ENCODE measurements at places on chromosomes 6 and 20. TPM values are rescaled to one million over a fixed set of nuclear protein-coding genes. Genes with fewer than 3 reads are reported as not detected.

DNA sequence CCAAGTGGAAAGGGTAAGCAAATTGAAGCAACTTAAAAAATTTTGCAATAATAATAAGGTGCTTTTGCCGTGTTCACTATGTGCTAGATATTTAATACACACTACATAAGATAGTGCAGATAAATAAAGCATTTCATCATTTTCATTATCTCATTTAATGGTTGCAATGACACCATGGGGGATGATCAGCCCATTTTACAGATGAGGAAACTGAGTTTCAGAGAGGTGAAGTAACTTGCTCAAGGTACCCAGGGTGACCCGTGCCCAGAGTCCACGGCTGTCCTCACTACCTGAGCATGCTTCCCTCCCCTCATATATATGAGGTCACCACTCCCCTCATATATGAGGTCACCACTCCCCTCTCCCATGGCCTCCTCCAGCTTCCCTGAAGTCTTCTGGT is 7.5 kb upstream of the KCNK5 start:
- no peak for DNase-seq

The DUSP15 gene
- total RNA-seq, result not detected

DNA sequence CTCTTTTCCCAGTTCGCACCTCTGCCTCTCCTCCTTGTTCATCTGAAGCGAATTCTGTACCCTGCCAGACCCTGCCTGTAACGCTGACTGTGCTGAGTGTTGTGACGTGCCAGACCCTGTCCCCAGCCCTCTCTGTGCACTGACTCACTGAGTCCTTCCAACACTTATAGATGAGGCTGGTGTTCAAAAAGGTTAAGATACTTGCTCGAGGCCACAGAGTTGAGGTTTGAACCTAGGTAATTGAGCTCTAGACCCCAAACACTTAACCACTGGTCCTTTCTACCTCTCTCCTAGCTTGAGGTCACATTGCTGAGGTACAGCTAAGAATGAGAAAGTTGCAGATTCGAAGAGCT is 45.7 kb upstream of the NEDD9 start:
- peak; percentile 32 for DNase-seq

The WFDC5 gene
- total RNA-seq, result 0.63 TPM

GRCh38 chr6:119830494-119831295 is 481.1 kb upstream of the MAN1A1 start:
- DNase-seq, result no peak

The SPO11 gene
- total RNA-seq, result not detected

- no peak for DNase-seq
Measured at GRCh38 chr20:36116807-36117441, 37.6 kb upstream of the EPB41L1 start.

The DPPA5 gene
- not detected for total RNA-seq

DNA sequence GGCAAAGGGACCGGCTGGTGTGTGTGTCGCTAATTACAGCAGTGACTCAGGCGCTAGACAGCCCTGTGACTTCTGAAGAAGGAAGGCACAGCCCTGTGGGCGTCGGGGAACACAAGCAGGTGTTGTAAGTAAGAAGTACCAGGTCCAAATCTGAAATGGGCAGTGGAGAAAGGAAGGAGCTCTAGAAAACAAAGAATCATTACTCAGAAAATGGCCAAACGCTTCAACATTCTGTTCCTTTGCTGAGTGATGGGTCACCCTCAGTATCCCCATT is 106.8 kb downstream of the PXDC1 start:
- no peak for DNase-seq

DNA sequence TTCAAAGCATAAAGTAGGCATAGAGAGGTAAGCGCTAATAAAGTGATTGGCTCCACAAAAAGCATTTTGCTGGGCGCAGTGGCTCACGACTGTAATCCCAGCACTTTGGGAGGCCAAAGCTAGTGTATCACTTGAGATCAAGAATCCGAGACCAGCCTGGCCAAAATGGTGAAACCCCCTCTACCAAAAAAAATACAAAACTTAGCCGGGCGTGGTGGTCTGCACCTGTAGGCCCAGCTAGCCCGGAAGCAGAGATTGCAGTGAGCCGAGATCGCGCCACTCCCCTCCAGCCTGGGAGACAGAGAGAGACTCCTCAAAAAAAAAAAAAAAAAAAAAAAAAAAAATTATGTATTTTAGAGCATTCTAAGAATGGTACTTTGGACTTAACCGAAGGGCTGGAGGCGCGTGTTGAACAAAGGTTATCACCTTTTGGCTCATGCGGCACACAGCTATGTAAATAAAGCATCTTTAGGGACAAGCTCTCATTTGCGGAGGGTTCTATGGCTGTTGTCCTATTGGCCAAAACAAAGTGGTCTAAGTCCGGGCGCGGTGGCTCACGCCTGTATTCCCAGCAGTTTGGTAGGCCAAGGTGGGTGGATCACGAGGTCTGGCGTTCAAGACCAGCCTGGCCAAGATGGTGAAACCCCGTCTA is 17.4 kb downstream of the HFE start:
- DNase-seq, result peak; percentile 22

The DDO gene
- not detected for total RNA-seq

GRCh38 chr20:4883546-4883945 is 117.8 kb downstream of the SLC23A2 start:
- no peak for DNase-seq

GRCh38 chr20:20076297-20077065 is 24.1 kb downstream of the CFAP61 start:
- DNase-seq, result no peak

GRCh38 chr20:62668441-62669027 is 26.2 kb downstream of the SLCO4A1 start:
- peak; percentile 33 for DNase-seq

GRCh38 chr6:19837511-19838441 is 606 bp downstream of the ID4 start:
- DNase-seq, result no peak

The PPP1R16B gene
- total RNA-seq, result 119 TPM

- DNase-seq, result no peak
Measured at GRCh38 chr6:39934131-39934757, at the start of gene MOCS1. Gene MOCS1 (minus strand): TSS chr6:39934462. CDS start chr6:39934417, 45 bp downstream.

GRCh38 chr6:7541175-7542064 is at the start of gene DSP:
Gene DSP (plus strand): TSS chr6:7541671. CDS start chr6:7541916, 245 bp downstream.
- DNase-seq, result peak; percentile 26

The SLC22A2 gene
- not detected for total RNA-seq

The GPANK1 gene
- total RNA-seq, result 33.6 TPM

The TM9SF4 gene
- 37.6 TPM for total RNA-seq

The LY6G6C gene
- not detected for total RNA-seq

The TFAP2D gene
- total RNA-seq, result not detected

GRCh38 chr6:90039911-90040310 is 145.6 kb downstream of the GJA10 start:
- DNase-seq, result no peak

DNA sequence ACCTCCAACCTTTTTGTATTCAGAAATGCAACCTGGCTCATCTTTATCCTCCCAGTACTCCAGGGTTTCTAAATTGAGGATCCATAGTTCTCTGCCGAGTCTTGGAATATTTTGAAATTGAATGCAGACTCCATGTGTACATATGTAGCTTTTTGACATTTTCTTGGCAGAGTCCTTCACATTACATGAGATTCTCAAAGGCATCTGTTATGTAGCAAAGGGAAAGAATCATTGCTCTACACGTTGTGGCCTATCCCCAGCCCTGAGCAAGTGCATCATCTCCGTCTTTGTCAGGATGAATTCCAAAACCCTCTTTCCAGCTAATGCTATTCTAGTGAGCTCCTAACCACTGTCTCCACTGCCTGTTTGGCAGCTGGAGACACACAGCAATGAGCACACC is 742.9 kb downstream of the DHX35 start:
- no peak for DNase-seq

DNA sequence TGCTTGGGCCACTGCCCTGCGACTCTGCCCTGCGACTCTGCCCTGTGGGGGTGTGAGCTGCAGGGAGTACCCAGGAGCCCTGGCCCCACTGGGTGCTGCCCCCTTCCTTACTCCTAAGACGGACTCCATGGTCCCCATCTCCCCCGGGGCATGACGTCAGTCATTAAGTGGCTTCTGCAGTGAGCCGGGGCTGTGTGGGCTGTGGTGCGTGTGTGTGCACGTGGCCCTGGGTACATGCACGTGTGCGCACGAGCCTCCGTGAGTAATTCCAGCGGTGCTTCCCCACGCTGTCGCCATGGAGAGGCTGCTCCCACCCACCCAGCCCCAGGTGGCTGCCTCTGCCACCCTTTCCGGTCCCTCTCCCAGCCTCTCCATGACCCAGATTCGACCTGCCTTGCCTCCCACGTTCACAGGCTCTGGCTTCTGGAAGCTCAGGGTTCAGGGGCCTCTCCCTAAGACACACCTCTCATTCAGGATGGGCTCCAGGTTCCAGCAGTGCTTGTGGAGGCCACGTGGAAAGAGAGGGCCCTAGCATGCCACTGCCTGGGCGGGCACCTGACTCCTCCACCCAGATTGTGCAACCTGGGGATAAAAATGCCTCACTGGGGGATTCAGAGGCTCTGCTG is 88.3 kb downstream of the DLGAP4 start:
- DNase-seq, result no peak

- DNase-seq, result no peak
Measured at GRCh38 chr20:14498772-14499171, 161.4 kb upstream of the FLRT3 start.

- no peak for DNase-seq
Measured at GRCh38 chr6:35984701-35985100, 39.7 kb downstream of the SLC26A8 start.

The TSBP1 gene
- total RNA-seq, result not detected

DNA sequence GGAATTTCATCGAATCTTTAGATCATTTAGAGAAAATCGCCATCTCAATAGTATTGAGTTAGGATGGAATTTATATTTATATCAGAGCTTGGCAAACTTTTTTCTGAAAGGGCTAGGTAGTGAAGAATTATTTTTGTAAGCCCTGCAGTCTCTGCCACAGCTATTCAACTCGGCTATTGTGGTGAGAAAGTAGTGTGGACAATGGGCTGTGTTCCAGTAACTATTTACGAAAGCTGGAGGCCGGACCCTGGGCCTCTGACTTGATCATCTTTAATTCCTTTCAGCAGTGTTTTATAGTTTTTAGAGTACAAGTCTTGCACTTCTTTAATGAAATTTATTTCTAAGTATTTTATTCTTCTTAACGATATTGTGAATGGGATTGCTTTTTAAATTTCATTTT is 201.5 kb downstream of the FARS2 start:
- DNase-seq, result no peak

- no peak for DNase-seq
Measured at GRCh38 chr6:36659271-36659670, 19.2 kb upstream of the CDKN1A start.

The SNAP91 gene
- not detected for total RNA-seq

The SLC26A8 gene
- total RNA-seq, result not detected

The HBS1L gene
- 91.6 TPM for total RNA-seq
